ENCODE measurements at places on chromosomes 12 and 14.

GRCh38 chr12:75404231-75404630 lies 13.3 kb downstream of the GLIPR1L2 start:
- no peak for DNase-seq

DNA sequence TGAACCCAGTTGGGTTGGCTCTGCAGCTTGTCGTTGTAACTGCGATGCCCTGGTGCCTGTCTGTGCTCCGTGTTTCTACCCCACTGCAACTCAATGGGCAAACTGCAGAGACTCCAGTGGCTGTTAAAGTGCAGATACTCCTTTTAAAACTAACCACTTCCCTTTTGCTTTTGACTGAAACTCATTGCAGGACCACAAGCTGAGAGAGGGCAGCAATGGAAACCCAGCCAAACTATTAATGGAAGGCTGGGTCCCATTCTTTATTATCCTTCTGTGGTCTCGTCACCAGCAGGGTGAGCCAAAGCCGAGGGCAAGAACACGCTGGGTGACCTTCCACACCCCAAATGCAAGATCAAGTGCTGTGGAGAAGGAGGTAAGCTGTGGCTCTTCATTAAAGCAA lies 910.4 kb downstream of the VRK1 start:
- no peak for DNase-seq

GRCh38 chr12:12338527-12339168 lies 11.4 kb downstream of the MANSC1 start:
- DNase-seq = no peak

- DNase-seq = no peak
Observed at GRCh38 chr14:30751646-30752416, 122.5 kb upstream of the COCH start.

- DNase-seq = no peak
Observed at GRCh38 chr14:36834293-36834692, 172.6 kb downstream of the PAX9 start.

DNA sequence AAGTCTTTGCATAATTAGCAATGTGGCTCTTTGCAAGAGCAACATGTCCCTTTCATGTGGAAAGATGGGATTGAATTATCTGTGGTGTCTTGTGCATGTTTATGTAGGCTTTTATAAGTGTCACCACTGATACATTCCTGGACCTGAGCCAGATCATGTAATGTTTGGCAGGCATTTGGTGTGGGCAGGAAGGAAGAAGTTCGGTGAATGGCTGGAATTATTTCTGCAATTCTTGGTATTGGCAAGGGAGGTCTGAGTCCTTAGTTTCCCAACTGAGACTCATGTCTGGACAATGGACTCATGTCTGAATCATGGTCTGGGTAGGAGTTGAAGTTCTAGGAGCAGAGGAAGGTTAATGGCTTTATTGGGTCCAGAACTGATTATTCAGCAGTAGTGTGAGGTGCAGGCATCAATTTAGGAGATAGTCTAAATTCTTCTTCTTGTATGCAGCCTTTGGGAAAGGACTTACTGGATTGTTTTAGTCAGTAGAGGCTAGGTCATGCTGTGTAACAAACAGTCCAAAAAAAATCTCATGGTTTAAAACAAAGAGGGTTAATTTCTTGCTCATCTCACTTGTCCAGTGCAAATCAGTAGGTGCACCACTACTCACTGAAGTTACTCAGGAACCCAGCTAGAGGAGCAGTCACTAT lies 186.5 kb upstream of the LHX5 start:
- DNase-seq = no peak

DNA sequence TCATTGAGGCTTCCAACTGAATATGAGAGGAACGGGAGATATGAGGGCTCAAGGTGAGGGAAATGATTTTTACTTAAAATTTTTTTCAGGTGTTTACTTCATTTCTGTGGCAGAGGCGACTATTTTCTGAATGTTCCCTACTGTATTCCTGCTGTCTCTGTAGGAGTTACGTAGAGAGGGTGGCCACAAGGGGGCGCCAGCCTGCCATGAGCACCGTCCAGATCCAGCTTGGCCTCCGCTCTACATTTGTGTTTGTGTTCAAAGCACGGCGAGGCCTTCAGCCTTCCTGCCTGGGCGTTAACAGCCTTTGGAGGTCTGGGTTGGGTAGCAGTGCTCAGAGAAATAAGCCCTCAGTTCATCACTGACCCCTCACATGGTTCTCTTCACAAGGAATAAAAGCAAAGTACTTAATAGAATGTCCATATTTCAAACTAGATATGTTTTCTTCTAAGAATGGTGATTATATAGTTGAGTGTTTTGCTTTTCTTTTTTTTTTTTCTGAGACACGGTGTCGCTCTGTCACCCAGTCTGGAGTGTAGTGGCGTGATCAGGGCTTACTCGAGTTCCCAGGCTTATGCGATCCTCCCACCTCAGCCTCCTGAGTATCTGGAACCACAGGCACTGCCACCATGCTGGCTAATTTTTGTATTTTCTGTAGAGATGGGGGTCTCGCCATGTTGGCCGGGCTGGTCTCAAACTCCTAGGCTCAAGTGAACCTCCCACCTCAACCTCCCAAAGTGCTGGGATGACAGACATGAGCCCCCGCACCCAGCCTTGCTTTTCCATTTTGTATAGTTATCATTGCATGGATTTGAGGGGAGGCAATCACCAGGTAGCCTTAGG lies 22.3 kb downstream of the CKB start:
- peak; percentile 77 for DNase-seq

GRCh38 chr12:62372825-62373224 lies 93.8 kb upstream of the MON2 start:
- no peak for DNase-seq

- DNase-seq = no peak
Observed at GRCh38 chr12:113385282-113385882, 18.3 kb downstream of the SDS start.

- DNase-seq = no peak
Observed at GRCh38 chr12:54932691-54933090, 51.9 kb downstream of the TESPA1 start.

DNA sequence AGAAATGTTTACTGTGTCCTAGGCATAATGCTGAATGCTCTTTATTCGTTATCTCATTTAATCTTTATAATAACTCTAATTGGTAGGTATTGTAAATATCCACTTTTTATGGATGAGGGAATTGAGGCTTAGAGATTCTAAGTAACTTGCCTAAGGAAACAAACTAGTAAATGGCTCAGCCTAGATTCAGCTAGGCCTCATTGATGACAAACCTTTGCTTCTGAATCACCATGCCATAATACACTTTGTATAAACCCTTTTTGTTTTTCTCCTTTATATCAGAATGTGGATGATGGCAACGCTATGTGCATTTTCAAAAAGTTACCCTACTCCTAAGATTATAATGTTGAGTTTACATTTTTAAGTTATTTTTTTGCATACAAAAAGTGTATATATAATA lies 34.0 kb downstream of the MNAT1 start:
- DNase-seq = no peak

- DNase-seq = no peak
Observed at GRCh38 chr12:111283521-111283920, 85.4 kb downstream of the PHETA1 start.

DNA sequence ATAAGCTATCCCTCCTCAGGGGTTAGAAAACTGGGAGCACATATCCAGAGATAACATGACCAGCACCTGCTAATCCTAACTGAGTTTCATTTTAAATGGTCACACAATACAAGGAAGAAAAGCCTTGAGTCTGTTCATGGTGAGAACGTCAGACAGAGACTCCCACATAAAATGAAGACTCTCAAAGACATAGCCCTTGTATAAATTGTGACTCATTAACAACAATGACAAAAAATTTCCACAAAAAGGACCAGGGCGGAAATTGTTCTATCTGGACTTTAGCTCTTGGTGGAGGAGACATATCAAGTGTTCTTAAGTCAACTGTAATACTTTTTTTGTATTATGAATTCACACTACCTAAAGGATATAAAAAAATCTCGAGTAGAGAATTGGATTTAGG lies 313.7 kb upstream of the DCN start:
- DNase-seq = no peak

GRCh38 chr12:66061076-66061475 lies 69.5 kb downstream of the LLPH start:
- no peak for DNase-seq

GRCh38 chr12:95390932-95391331 lies 83.0 kb upstream of the METAP2 start:
- no peak for DNase-seq

- DNase-seq = peak; percentile 22
Observed at GRCh38 chr12:120290609-120291305, 946 bp downstream of the RNU4-2 start.

DNA sequence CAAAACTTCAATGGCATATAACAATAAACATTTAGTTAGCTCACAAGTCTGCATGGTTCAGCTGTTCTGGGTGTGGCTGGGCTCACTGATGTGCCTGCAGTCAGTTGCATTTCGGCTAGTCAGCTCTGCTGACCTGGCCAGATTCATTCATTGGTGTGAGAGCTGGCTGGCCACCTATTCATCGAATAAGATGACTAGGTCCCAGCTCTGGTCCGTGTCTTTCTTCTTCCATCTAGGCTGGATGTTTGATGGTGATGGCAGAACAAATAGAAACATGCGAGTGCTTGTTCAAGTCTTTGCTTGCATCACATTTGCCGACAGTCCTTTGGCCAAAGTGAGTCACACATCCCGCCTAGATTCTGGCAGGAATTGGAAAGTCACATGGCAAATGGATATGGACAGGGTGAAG lies 203.3 kb upstream of the CRY1 start:
- DNase-seq = no peak

GRCh38 chr12:1054117-1054870 lies 63.3 kb downstream of the ERC1 start:
- no peak for DNase-seq

- no peak for DNase-seq
Observed at GRCh38 chr14:72186523-72186922, 254.3 kb downstream of the RGS6 start.

DNA sequence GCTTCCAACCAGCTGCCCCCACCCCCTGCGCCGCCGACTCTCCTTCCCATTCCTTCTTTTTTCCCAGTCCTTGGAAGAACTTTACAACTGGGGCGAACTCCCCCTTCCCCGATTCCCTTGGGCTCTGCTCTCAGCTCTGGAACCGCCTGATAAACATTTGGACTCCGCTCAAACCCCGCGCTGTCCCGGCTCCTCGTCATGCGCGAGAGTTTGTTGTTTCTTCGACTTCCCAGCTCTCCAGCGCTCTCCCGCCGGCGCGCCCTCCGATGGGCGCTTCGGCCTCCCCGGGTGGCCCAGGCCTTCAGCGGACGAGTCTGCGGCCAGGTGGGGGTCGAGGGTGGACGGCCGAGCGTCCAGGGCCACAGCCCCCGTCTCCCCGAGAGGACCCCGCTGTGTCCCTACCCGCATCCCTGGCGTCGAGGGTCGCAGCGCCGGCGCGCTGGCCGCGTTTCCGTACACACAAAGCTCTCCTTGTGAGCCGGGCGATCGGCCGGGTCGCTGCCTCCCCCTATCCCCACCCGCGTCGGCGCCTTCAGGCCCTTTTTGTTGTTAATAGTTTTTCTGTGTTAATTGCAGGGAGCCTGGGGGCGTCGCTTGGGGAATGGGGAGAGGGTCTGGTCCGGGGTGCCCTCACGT lies 847 bp downstream of the MMP14 start:
- no peak for DNase-seq

DNA sequence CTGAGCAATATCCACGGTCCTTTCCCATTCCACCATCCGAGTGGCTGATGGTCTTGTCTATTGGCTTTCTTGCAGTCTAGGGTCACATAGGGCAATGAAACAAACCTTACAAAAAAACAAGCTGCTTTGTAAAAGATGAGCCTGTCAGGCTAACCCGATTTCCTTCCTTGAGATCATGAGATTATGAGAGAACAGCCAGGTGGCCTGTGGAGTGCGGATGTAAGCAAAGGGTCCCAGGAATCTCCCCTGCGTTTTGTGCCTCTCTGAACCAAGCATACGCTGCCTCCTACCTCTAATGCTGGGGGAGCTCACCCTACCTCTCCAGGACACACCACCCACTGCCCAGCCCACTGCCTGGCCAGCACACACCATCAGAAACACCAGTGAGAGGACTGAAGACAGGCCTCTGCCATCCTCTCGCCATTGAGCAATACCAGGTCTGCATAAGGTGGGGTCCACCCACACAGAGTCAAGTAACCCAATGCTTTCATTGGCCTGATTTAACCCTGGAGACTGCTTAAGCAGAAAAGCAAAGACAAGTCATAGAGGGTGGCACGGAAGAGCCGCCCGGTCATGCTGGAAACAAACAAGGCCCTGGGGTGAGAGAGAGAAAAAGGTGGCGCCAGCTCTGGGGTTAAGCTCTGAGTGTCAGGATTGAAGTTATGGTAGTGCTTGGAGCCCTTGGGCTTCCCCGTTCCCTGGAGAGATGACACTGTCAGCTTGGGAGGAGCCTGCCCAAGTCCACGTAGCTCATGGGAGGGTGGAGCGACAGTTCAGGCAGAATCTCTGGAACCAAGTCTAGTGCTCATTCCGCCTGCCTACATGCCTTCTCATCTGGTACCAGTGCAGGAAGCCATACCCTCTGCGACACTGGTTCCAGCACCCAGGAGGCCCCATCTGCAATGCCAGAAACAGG lies 46.6 kb downstream of the CALM1 start:
- no peak for DNase-seq

DNA sequence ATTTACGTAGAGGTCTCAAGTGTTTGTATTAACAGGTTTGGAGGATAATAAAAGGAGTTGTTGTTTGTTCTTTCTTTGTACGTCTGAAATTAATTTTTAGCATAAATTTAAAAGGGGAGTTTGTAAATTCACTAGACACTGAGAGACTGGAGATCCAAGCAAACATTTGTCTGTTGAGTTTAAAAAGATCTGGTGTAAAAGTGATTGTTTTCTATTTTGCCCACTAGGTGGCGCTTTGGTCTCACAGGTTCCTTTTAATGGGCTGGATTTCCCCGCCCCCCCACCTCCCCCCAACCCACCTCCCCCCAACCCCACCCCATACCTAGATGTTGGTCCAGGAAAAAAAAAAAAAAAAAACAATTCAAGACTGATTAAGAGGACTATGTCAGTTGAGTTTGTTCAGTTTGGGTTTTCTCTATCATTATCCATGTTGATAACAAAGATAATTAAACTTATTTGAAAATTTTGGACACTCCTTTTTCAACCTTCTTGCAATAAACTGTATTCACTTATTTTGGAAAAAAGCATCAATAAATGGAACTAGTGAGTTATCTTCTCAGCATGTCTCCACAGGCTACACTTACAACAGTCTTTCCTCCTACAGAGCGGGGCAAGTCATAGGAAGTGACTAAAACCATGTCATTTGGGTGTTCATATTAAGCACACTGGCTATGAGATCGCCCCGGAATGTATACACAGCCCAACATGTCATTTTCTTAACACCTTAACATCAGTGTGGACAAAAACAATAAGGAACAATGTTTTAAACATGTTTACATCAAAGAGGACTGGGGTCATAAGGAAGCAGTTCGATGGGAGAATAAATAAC lies 841.1 kb downstream of the NRXN3 start:
- no peak for DNase-seq

- no peak for DNase-seq
Observed at GRCh38 chr12:95614390-95614982, 63.2 kb upstream of the USP44 start.

- no peak for DNase-seq
Observed at GRCh38 chr12:19035536-19035935, 94.0 kb upstream of the PLEKHA5 start.

Data from stimulated activated CD4-positive, alpha-beta T cell treated with anti-CD3 and anti-CD28 coated beads, Interleukin-2, amount 100 ng/mL, for 48 hours (primary cell).